ENCODE measurements at places on chromosomes 2 and 18. TPM values are rescaled to one million over a fixed set of nuclear protein-coding genes. Genes with fewer than 3 reads are reported as not detected.

- DNase-seq, result no peak
Measured at GRCh38 chr2:31234683-31235503, 941 bp downstream of the EHD3 start.

- DNase-seq, result no peak
Measured at GRCh38 chr2:105256431-105257047, 15.0 kb downstream of the GPR45 start.

GRCh38 chr2:202360646-202361045 lies 15.5 kb upstream of the BMPR2 start:
- no peak for DNase-seq

DNA sequence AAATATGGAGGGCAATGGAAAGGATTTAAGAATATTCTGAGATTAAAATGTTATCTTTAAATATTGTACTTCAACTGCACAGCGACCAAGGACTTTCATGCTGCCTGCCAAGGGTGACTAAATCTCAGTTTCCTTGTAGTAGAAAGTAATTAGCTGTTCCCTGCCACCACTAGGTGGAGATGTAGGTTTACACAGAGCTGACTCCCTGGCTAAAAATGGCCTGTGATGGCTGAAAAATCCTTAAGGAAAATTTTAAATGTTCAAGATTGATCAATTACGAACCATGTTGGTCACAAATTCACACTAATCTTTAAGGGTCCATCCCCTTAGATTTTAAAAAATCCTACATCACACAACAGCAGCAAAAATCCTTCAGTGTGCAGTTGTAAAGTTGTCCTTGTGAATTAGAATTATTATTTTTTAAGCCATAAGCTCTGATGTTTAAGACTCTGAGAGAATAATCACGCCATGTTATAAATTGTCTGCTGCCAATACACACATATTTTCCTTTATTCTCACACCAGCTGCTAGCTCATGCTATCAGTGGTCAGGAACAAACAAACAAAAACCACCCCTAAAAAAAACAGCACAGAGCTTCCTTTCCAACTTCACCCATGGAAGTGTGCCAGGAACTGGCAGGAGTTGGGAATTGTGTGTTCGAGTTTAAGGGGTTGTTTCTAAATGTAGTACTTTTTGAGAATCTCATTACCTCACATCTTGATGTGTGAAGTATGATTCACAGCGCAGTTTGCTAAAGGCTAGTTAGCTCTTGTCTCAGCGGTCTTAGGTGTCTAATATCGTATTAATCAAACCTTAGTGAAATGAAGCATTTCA lies 399.8 kb downstream of the TMEM182 start:
- DNase-seq, result peak; percentile 62

DNA sequence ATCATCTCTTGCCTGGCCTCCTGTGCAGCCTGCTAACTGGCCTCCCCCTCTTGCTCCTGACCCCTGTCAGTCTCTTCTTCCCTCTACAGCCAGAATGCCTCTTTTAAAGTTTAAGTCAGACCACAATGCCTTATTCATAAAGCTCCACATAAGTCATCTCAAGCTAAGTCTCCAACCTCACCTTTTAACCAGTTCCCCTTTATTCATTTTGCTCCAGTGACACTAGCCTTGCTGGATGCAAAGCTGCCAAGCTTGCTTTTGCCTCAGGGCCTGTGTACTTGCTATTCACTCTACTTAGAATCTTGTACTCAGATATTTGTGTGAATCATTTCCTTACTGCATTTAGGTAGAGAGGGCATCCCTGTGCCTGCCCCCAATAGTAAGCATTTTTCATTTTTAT lies 180.9 kb downstream of the PDE1A start:
- no peak for DNase-seq

- no peak for DNase-seq
Measured at GRCh38 chr18:25299426-25300300, 52.3 kb downstream of the ZNF521 start.

- DNase-seq, result no peak
Measured at GRCh38 chr2:200810252-200810997, 1.3 kb upstream of the BZW1 start.

DNA sequence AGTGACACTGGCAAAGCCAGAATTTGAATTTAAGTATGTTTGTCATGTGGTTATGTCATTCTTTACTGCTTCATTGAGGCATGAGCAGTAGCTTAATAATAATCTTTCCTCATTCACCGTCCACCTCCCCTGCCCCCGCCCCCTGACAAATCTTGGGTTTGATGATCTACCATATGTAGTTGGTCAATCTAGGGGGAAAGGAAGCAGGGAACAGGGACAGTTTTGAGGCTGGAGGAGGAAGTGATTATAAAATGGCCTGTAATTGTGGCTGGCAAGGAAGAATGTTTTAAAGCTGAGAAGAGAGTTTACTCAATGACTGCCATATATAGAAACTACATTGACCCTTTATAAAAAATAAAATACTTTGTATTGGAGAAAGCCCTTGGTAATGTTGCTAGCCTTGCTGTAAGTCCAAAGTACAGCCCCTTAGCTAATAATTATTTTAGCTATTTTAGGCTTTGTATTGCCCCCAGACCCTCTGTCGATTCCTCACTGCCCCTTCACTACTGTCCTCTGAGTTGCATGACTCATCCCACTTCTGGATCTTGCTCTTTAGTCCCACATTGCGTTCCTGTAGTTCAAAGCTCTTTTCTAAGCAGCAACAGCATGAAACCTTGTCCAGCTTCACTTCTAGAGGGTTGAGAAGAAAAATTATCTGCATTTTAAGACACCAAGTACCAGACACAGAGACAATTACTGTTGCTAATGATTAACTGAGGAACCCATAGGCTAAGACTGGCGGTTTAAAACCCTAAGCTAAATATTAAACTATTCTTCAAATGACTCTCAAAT lies 38.4 kb downstream of the PELI1 start:
- DNase-seq, result peak; percentile 35

- no peak for DNase-seq
Measured at GRCh38 chr2:84858123-84858522, 22.8 kb downstream of the TRABD2A start.

DNA sequence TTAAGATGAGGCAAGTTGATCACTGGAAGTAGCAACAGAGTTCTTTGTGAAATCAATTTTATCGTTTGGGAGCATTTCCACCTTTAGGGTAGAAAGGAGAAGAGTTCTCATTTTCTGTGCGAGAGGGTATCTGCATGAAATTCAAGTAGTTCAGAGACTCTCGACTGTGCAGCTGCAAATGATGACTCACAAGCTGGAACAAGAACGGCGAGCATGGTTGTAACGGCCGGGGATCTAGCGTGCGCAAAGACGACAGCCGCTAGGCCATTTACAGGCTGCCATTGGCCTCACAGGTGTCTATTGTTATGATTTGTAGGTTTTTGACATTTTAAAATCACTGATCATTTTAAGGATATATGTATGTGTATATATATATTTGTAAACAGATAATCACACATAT lies 5.2 kb downstream of the KLHL29 start:
- DNase-seq, result no peak

DNA sequence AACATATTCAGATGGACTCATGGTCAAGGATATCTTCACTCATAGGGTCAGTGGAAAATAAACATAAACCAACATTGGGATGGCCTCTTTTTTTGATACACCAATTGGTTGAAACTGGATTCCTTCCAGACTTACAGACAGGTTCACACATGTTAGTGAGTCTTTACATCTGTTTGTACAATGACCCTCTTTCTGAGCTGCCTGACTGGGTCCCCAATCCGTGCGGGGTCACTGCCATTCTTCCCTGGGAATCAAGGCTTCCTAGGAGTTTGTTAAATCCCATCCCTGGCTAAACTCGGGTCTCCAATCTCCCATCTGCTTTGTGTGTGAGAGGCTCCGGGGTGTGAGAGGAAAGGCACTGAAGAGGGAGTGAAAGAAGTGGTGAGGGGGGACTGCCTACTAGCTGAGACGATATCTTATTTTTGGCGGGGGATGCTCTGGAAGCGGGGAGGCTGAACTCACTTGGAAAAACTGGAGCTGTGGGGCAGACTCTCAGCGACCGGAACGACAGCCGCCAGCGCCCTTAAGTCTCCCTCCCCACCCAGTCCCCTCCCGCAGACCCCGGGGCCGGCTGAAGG lies 487 bp downstream of the STARD6 start:
- no peak for DNase-seq

- DNase-seq, result peak; percentile 41
Measured at GRCh38 chr2:231987124-231987727, 25.7 kb downstream of the DIS3L2 start.

GRCh38 chr2:85666435-85667316 lies 1.3 kb downstream of the SFTPB start:
- no peak for DNase-seq

GRCh38 chr2:38600242-38600891 lies 2.4 kb downstream of the HNRNPLL start:
- no peak for DNase-seq

DNA sequence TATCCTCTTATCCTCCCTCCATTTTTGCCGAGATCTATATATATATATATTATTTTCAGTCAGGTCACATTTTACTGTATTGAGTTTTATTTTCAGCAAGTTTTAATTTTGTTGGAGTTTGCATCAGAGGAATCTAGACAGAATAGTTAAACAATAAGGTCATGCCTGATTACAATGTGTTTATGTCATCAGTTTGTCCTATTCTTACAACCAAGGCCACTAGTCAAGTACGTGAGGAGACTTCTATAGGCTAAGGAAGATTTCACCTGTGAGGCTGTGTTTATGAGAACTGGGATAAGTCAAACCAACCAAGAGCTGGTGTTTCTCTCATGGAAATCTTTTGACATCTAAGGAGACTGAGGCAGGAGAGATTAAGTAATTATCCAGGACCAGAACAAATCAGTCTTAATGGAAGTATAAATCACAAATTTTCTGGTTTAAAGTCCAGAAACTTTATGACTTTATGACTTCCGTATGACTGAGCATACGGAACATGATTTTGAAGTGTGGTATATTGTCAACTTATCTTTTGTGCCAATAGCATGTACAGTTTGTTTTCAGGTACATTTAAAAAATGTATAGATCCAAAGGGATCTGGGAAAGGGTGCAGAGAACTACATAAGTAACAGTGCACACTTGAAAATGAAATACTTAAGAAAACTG lies 100.0 kb upstream of the DTNA start:
- no peak for DNase-seq

DNA sequence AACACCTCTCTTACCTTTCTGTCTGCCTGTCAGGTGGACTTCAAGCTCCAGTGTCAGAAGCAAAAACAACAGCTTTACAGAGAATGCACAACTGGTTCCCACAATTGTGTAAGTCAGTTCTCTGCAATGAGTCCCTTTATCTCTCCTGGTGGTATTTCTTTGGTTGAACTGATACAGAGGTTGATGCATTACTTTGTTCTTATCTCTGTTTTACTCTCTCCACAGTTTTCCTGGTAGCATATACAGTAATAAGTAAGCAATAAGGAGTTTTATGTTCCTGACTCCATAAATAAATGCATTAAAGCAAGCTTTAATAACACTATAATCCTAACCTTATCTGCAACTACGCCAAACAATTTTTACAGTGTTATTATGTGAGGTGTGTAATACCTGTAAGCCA lies 310.3 kb upstream of the GYPC start:
- no peak for DNase-seq

GRCh38 chr2:207131594-207131993 lies 34.2 kb downstream of the KLF7 start:
- DNase-seq, result no peak

- no peak for DNase-seq
Measured at GRCh38 chr18:22233266-22233665, 63.9 kb downstream of the GATA6 start.

- no peak for DNase-seq
Measured at GRCh38 chr2:220163486-220163885, 536.1 kb downstream of the SLC4A3 start.

DNA sequence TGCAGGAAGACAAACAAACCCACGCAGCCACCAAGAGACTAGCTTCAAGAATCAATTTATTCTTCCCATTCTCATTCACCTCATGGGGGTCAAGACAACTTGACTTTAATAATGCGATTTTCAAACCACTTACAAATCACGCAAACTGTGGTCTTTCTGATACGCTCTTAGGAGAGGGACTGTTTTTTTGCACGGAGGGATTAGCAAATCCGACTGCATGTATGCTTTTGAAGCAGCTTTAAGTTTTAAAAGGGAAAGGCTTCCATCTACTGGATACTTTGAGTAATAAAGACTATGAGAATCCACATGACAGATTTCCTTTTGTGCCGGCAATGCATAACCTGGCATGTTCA lies 322.9 kb upstream of the KCNJ3 start:
- no peak for DNase-seq

- DNase-seq, result no peak
Measured at GRCh38 chr18:77098029-77098428, 34.6 kb downstream of the MBP start.

- DNase-seq, result no peak
Measured at GRCh38 chr18:35696307-35696706, 114.8 kb downstream of the GALNT1 start.

DNA sequence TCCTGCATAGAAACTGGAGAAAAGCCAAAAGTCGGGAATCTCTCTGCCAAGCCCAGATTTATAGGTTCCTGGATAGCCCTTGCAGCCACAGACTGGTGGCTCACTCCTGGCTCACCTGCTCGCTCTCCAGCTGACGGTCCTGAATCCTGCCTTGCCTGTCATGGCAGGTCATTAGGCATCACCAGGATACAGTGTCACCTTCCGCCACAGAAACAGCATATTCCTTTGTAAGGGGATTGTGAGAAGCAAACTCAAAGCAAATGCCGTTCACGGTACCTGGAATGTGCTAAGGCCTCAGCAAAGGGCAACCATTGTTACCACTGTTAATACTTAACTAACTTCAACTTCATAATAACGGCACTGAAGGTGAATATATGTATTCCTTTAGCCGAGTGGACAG lies 57.1 kb upstream of the GPR45 start:
- no peak for DNase-seq

DNA sequence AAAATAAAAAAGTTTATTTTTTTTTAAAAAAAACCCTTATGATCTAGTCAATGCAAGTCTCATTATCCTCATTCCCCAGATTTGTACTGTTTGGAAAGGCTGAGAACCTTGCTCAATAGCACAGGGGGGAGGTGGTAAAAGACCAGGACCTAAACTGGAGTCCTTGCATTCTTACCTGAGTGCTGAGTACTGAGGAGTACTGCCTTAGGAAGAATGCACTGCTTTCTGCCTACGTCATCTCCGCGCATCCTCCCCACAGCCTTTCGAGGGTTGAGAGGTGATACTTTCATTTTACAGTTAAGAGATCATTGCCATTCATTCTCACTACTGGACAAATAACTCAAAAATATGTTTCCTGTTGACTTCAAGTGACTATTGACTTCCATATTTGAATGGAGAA lies 73.8 kb downstream of the MAP3K20 start:
- DNase-seq, result no peak

GRCh38 chr2:38492042-38492615 lies 110.6 kb downstream of the HNRNPLL start:
- DNase-seq, result no peak

UGT1A3 gene
- polyA plus RNA-seq, result not detected

SERPINB3 gene
- not detected for polyA plus RNA-seq

PCARE gene
- polyA plus RNA-seq, result 1.1 TPM

SERPINB12 gene
- polyA plus RNA-seq, result not detected

PRKAG3 gene
- 0.07 TPM for polyA plus RNA-seq

NOSTRIN gene
- polyA plus RNA-seq, result 31.8 TPM

COBLL1 gene
- 3.2 TPM for polyA plus RNA-seq

VSNL1 gene
- polyA plus RNA-seq, result 36.8 TPM

ZBTB7C gene
- 0.88 TPM for polyA plus RNA-seq

POTEC gene
- polyA plus RNA-seq, result not detected

CNGA3 gene
- not detected for polyA plus RNA-seq

EPHA4 gene
- polyA plus RNA-seq, result 25.9 TPM

CYS1 gene
- polyA plus RNA-seq, result 6.7 TPM

Data from right cardiac atrium (tissue), 5 donors.